ENCODE measurements at places on chromosomes 12 and 14. TPM values are rescaled to one million over a fixed set of nuclear protein-coding genes. Genes with fewer than 3 reads are reported as not detected.

SOX5 gene
- 0.94 TPM for total RNA-seq

RTL1 gene
- total RNA-seq: not detected

AVPR1A gene
- total RNA-seq: 1.9 TPM

HSPA2 gene
- 2.7 TPM for total RNA-seq

IFNG-AS1 gene
- total RNA-seq: 1.7 TPM

GPR135 gene
- total RNA-seq: 0.63 TPM

IGFBP6 gene
- total RNA-seq: not detected

CLBA1 gene
- total RNA-seq: 0.94 TPM
